GM13977 (cell line): ENCODE measurements at places on chromosomes 5 and 9.

- DNase-seq = no peak
These were observed 948 bp upstream of the FAM53C start for GRCh38 chr5:138336952-138337684.

- peak; percentile 75 for DNase-seq
These were observed 54.9 kb downstream of the COL15A1 start for GRCh38 chr9:98998441-98999151.

DNA sequence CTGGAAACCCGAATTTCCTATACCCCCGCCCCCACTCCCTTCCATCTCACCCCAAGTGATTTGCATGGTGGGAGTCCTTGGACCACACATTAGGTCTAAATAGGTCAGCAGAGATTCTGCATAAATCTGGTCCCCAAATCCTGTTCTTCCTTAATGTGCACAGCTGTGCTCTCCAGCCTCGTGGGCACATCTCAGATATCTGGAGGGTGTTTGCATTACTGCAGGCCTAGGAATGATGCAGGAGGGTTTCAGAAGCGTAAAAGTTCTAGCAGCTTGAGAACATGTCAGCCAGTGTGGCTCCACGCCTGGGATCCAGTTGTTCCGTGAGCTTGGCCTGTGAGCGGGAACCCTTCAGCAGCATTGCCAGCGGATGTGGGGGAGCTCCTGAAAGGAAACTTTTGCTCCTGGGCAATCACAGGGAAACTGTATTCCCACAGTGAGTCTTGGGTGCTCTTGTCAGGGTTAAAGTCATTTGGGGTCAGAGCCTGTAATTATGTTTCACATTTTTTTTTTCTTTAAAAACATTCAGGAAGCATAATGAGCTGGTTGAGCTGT is 12.9 kb downstream of the ARHGAP26 start:
- DNase-seq = no peak

DNA sequence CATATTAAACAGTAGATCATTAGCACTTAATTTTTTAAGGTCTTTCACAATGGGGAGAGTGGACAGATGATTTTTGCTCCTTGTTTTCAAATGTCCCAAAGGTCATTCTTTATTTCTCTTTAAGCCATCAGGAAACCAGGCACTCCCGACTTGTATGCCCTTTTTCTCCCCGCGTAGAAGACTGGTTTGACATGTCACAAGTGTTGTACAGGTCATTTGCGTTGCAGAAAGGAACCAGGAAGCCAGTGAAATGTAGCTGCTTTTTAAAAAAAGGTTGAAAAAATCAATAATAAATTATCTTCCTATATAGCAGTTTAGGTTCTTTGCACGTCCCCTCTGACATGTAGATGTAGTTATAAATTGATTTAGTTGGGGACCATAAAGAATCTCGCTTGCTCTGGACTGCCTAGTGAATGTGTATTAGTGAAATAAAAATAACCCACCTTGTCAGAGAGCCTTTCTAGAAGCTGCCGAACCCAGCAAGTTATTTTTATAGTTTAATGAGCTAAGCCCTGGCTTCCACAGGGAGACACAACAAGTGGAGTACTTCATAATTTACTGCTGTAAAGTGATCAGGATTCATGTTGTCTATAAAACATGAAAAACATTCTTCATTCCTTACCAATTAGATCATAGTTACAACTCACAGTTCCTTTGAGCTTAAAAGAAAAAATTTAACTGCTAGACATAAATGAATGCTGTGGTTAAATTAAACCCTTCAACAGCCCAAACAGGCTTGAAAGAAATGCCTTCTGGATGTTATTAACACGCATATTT is 404.6 kb downstream of the CSNK1G3 start:
- no peak for DNase-seq

DNA sequence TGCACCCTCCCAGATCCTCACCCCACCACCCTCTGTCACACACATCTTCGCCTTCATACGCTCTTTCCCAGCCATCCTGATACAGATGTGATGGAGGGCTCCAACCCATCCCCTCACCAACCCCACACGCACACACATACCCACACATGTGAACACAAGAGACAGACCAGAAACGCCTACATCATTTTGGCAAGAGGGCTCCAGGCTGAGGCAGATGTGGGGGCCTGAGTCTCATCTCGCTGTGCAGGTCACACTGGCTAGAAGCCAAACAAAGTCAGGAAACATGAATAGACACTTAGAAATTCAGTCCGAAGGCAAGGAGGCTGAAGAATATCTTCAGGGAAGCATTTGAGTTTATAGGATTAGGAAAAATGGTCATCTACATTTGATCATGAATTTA is 6.2 kb downstream of the PRDM12 start:
- no peak for DNase-seq

GRCh38 chr5:56328753-56329560 is 95.8 kb upstream of the ANKRD55 start:
- DNase-seq = peak; percentile 41

- no peak for DNase-seq
These were observed 16.6 kb downstream of the USP20 start for GRCh38 chr9:129851821-129852220.

- no peak for DNase-seq
These were observed 63.8 kb downstream of the PHAX start for GRCh38 chr5:126664586-126664985.

- no peak for DNase-seq
These were observed 205.3 kb upstream of the HAPLN1 start for GRCh38 chr5:83925955-83926337.

DNA sequence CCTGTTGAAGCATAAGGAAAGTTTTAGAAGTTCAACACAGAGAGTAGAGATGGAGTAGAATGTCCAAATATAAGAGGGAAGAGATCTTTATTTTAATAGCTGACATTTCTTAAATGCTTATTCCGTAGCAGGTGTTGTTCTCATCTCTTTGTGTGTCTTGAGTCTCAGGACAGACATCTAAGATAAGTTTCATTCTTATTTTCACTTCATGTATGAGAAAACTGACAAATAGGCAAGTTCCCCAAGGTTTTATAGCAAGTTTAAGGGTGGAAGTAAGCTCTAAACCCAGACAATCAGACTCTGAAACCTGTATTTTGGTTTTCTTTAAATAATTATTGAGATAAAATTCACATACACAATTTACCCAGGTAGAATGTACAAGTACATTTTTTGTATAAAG is 228.4 kb upstream of the PPP1R2B start:
- no peak for DNase-seq

GRCh38 chr5:1643651-1644392 is 120.1 kb upstream of the LPCAT1 start:
- DNase-seq = no peak

GRCh38 chr9:38292480-38292879 is 100.0 kb upstream of the ALDH1B1 start:
- DNase-seq = no peak

GRCh38 chr5:142016556-142016955 is 3.7 kb upstream of the GNPDA1 start:
- no peak for DNase-seq

GRCh38 chr9:133104718-133105460 is 16.2 kb downstream of the RALGDS start:
- no peak for DNase-seq

- no peak for DNase-seq
These were observed 197.2 kb downstream of the NXNL2 start for GRCh38 chr9:88732128-88732527.
